Activated CD4-positive, alpha-beta memory T cell treated with anti-CD3 and anti-CD28 coated beads, Interleukin-2, amount 10 ng/mL, durations not matched to agents 7 days and 5 days (primary cell): ENCODE measurements at places on chromosomes 16 and 17. TPM values are rescaled to one million over a fixed set of nuclear protein-coding genes. Genes with fewer than 3 reads are reported as not detected.

DNA sequence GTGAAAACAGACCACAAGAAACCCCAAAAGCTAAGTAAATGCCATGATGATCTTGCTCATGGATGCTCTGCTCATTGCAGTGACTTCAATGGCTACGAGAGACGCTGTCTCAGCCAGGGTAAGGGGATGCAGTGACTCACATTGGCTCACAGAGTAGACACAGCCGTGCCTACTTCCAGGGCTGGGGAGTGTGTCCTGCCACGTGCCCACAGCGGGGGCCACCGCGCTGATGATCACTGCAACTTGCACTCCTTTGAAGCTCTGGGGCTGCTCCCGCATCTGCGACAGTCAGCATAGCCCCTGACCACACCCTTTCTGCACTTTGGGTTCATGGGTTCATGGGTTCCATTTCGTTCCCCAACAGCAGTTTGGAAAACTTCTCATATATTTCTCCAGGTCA, 231.4 kb upstream of the RPL38 start:
- peaks cover 17% of the 10 kb centered on the region for H3K27me3 ChIP-seq
- H3K36me3 ChIP-seq = no peaks in the 10 kb centered on the region
- no peak overlapping the region for H3K4me3 ChIP-seq
- no peak overlapping the region for H3K27ac ChIP-seq
- H3K4me1 ChIP-seq = no peaks in the 10 kb centered on the region
- no peak for DNase-seq

Gene SMTNL2
- total RNA-seq = not detected

Gene TCF25
- total RNA-seq = 167 TPM

DNA sequence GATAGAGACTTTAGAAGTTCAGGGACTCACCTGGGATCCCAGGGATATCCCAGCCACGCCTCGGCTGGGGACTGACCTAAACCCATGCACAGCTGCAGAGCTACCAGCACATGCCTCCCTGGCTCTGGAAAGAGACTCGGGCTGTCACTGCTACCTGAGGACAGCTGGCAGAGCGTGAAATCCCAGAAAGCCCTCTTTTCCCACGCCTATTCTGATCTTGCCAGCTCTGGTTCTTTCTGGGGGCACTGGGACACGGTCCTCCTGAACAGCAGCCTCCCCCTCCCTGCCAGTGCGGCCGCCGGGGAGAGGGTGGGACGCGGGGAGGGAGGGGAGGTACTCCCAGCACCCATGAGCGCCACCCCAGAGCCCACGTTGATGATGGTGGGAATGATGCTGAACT, 10.8 kb downstream of the P2RX5 start:
- H3K4me3 ChIP-seq = no peak overlapping the region
- H3K4me1 ChIP-seq = peaks cover 24% of the 10 kb centered on the region
- no peak overlapping the region for H3K27ac ChIP-seq

Gene VTN
- 0.15 TPM for total RNA-seq

DNA sequence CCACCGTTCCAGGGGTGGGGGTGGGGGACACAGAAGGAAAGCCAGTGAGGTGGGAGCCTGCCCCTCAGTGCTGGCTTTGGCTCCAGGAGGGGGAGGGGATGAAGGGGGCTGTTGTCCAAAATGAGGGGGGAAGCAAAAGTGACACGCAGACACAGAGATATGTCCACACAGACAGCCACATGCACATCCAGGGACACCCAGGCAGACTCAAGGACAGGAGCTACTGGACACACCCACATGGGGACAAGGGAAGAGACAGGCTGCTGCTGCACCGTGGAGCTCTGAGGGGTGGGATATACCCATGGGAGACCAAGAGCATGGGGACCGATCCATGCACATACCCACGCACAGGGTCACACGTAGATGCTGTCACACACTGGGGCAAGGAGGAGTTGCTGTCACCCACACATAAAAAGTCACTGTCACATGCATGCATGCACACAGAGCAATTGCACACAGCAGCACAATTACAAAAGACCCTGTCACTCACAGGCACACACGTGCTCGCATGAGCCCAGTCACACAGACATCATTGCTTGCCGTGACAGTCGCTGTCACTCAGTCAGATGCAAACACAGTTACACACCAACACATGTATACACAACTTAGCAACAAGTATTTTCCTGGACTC, 1.3 kb downstream of the THRA start:
- H3K4me1 ChIP-seq = peaks cover 42% of the 10 kb centered on the region
- H3K27me3 ChIP-seq = peaks cover 43% of the 10 kb centered on the region
- DNase-seq = no peak
- no peaks in the 10 kb centered on the region for H3K36me3 ChIP-seq
- peak overlapping the region; percentile 78 for H3K4me3 ChIP-seq

Gene CA4
- total RNA-seq = not detected

- peaks cover 55% of the 10 kb centered on the region for H3K36me3 ChIP-seq
- H3K4me1 ChIP-seq = peaks cover 60% of the 10 kb centered on the region
- no peak for DNase-seq
- peak overlapping the region; percentile 78 for H3K4me3 ChIP-seq
Measured at GRCh38 chr17:78774453-78774852, 7.6 kb downstream of the CYTH1 start.

Gene TOX3
- not detected for total RNA-seq

DNA sequence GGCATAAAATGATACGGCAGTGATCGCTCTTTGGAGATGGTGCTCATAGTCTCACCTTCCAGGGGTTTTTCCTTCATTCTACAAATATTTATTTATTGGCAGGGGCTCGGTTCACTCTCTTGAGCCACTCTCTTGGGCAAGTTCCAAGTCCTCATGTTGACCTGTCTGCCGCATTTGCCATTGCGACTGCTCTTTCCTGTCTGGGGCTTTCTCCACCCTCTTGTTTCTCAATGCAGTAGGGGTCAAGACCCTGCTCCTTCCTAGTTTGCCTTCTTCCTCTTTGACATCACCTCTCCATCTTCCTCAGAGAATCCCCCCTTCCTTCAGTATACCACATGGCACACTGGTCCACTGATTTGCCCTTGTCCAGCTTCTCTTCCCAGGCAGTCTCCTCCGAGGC, 21.9 kb upstream of the LRRC75A start:
- no peak for DNase-seq
- H3K36me3 ChIP-seq = no peaks in the 10 kb centered on the region
- no peak overlapping the region for H3K4me3 ChIP-seq

DNA sequence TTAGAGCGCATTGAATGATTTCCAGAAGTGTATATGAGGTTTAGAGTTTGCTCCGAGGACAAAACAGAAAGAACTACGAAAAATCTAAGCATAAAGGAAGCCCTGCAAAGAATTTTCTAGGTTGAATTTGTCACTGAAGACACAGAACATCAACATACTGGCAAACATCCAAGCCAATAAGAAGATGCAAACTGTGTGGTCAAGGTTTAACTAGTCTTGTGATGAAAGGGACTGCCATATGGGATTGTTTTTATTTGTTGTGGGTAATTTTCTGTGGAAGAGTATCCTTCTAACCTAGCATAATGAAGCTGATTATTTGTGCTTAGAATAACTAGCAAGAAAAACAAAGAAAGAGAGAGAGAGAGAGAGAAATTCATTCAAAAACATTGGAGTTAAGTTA, 492.0 kb upstream of the ERCC4 start:
- no peak overlapping the region for H3K27ac ChIP-seq
- no peak for DNase-seq
- H3K27me3 ChIP-seq = no peaks in the 10 kb centered on the region
- H3K4me3 ChIP-seq = no peak overlapping the region

GRCh38 chr17:64180089-64181073, 50.4 kb upstream of the ERN1 start:
- no peak overlapping the region for H3K27ac ChIP-seq
- H3K27me3 ChIP-seq = no peaks in the 10 kb centered on the region
- peaks cover 18% of the 10 kb centered on the region for H3K4me1 ChIP-seq
- peaks cover 14% of the 10 kb centered on the region for H3K36me3 ChIP-seq

DNA sequence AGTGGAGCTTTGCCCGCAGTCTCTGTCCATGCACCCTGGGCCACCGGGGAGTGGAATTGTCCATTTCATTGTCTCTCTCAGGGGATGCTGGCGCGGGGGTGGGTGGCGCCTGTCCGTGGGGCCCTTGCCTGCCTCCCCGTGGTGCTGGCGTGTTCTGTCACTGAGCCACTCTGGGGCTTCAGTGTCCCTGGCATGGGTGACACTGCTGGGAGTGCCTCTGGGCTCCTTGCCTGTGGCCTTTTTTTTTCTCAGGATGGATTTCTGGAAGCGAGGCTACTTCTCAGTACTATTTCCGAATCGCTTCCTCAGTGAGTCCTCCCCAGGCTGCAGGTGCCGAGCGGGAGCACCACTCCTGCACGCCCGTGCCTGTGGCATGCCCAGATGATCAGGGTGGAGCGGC, 55.0 kb downstream of the PDPK1 start:
- peaks cover 41% of the 10 kb centered on the region for H3K36me3 ChIP-seq
- H3K27me3 ChIP-seq = no peaks in the 10 kb centered on the region
- H3K27ac ChIP-seq = no peak overlapping the region
- H3K4me3 ChIP-seq = no peak overlapping the region
- H3K4me1 ChIP-seq = peaks cover 33% of the 10 kb centered on the region

DNA sequence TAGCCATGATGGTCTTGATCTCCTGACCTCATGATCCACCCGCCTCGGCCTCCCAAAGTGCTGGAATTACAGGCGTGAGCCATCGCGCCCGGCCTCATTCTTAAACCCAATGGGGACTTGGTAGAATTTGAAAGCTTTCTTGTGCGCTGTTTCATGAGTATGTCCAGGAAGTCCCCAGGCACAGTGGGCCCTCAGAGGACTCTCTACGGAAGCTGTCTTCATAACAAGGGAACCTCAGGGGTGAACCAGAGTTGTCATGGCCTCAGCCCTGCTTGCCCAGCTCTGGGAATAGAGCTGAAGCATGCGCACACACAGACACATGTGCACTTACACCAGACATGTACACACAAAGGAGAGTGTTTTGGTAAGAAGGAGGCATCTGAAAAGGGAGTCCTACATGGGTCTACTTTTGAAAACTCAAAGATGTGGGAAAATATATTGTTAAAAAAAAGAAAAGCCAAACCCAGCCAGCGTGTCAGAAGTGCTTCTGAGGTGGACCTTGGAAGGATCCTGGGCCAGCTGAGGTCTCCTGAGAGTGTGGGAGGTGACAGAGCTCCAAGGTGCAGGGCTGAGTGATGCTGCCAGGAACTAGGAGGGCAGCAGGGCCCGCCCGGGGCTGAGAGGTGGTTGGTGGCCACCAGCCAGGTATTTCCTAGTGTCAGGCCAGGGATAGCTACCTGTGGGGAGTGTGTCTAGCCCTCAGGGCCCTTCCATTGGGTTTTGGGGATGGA, 54.6 kb downstream of the EPN2 start:
- no peaks in the 10 kb centered on the region for H3K36me3 ChIP-seq
- H3K27ac ChIP-seq = no peak overlapping the region
- no peak overlapping the region for H3K4me3 ChIP-seq
- H3K27me3 ChIP-seq = peaks cover 1% of the 10 kb centered on the region
- peaks cover 12% of the 10 kb centered on the region for H3K4me1 ChIP-seq

DNA sequence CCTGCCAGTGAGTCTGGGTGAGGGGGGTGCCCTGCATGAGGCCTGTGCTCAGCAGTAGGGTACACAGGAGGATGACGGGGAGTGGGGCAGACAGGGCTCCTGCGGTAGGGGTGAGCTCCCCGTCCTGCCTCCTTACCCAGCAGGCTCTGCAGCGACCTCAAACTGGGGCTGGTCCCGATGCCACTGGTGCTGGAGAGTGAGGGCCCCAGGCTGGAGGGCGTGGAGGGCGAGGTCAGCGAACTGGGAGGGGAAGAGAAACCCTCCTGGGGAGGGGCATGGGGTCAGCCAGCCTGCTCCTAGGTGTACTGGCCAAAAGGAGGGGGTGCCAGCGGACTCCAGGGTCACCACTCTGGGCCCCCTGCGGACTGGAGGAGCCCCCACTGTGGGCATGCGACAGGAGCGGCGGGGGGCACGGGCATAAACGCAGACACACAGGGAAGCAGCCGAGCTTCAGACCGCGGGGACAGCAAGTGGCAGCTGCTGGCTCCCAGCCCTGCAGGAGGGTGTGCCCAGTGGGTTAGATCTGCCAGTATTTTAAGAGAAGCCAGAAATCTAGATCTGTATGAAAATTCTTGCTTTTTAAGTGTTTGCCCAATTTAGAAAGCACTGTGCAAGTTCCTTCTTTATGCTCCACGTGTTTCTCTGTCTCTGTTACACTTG, 9.0 kb upstream of the VASN start:
- no peak overlapping the region for H3K4me3 ChIP-seq
- no peak overlapping the region for H3K27ac ChIP-seq
- peaks cover 2% of the 10 kb centered on the region for H3K4me1 ChIP-seq

Gene TLCD3B
- 6.0 TPM for total RNA-seq

Gene KRTAP1-5
- not detected for total RNA-seq

- H3K4me3 ChIP-seq = no peak overlapping the region
- no peak overlapping the region for H3K27ac ChIP-seq
- no peak for DNase-seq
- no peaks in the 10 kb centered on the region for H3K4me1 ChIP-seq
- H3K27me3 ChIP-seq = no peaks in the 10 kb centered on the region
Measured at GRCh38 chr17:45395569-45396415, 36.9 kb downstream of the ARHGAP27 start.

DNA sequence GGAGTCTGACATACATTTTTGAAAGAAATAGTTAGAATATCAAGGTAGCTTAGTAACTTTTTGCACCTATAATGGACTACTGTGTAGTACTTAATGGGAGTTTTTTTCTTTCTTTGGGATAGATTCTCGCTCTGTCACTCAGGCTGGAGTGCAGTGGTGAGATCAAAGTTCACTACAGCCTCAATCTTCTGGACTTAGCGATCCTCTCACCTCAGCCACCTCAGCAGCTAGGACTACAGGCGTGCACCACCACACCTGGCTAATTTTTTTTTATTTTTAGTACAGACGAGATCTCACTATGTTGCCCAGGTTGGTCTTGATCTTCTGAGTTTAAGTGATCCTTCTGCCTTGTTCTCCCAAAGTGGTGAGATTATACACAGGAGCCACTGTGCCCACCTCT, 9.5 kb downstream of the TAOK1 start:
- no peak for DNase-seq
- no peak overlapping the region for H3K27ac ChIP-seq
- H3K36me3 ChIP-seq = peaks cover 48% of the 10 kb centered on the region
- peaks cover 11% of the 10 kb centered on the region for H3K4me1 ChIP-seq

GRCh38 chr17:68320943-68321555, 29.8 kb downstream of the ARSG start:
- peaks cover 28% of the 10 kb centered on the region for H3K4me1 ChIP-seq
- H3K36me3 ChIP-seq = peaks cover 7% of the 10 kb centered on the region
- H3K27me3 ChIP-seq = no peaks in the 10 kb centered on the region

GRCh38 chr17:61431594-61432311, 20.5 kb upstream of the TBX4 start:
- peaks cover 39% of the 10 kb centered on the region for H3K27me3 ChIP-seq
- DNase-seq = no peak
- H3K4me1 ChIP-seq = no peaks in the 10 kb centered on the region
- H3K4me3 ChIP-seq = no peak overlapping the region
- H3K36me3 ChIP-seq = no peaks in the 10 kb centered on the region

Gene IGSF6
- 0.15 TPM for total RNA-seq

Gene MILR1
- total RNA-seq = 0.80 TPM

- DNase-seq = no peak
- H3K4me1 ChIP-seq = peaks cover 58% of the 10 kb centered on the region
- H3K36me3 ChIP-seq = peaks cover 64% of the 10 kb centered on the region
- no peak overlapping the region for H3K4me3 ChIP-seq
- H3K27ac ChIP-seq = peak overlapping the region; percentile 74
- no peaks in the 10 kb centered on the region for H3K27me3 ChIP-seq
Measured at GRCh38 chr17:82241926-82242697, 13.3 kb downstream of the SLC16A3 start.

Gene CSH1
- not detected for total RNA-seq
